ENCODE measurements at places on chromosomes 5 and 9. TPM values are rescaled to one million over a fixed set of nuclear protein-coding genes. Genes with fewer than 3 reads are reported as not detected.

GRCh38 chr9:94649100-94649819, 9.9 kb upstream of the FBP1 start:
- H3K36me3 ChIP-seq, result no peaks in the 10 kb centered on the region
- H3K27me3 ChIP-seq, result no peaks in the 10 kb centered on the region
- DNase-seq, result no peak
- H3K4me1 ChIP-seq, result no peaks in the 10 kb centered on the region
- H3K27ac ChIP-seq, result no peak overlapping the region

GRCh38 chr9:101966691-101967090, 228.2 kb upstream of the GRIN3A start:
- no peaks in the 10 kb centered on the region for H3K4me1 ChIP-seq
- H3K27me3 ChIP-seq, result no peaks in the 10 kb centered on the region
- H3K4me3 ChIP-seq, result no peak overlapping the region

DNA sequence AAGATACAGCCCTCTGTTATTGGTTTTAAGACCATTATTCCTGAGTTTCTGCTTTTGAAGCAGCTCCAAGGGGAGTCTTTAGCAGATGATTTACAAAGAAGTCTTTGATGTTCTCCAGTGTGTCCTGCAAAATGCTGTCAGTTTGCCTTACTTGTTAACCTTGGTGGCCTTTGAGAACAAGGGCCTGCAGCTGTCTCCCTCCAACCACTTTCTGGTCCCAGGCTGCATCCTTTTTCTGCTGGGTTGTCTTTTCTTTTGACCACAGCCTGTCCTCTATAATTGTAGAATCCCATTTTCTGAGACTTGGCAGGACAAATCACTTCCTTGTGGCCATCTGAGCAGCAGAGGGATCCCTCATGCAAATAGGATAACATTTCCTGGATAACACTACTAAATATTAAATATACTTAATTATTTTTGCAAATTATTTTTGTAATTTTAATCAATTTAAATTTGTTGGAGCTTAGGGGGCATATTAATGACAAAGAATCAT, 281.4 kb downstream of the DMRT2 start:
- no peaks in the 10 kb centered on the region for H3K4me1 ChIP-seq
- no peaks in the 10 kb centered on the region for H3K36me3 ChIP-seq
- no peak overlapping the region for H3K4me3 ChIP-seq

- no peak overlapping the region for H3K27ac ChIP-seq
- H3K4me1 ChIP-seq, result peaks cover 4% of the 10 kb centered on the region
- H3K27me3 ChIP-seq, result no peaks in the 10 kb centered on the region
Measured at GRCh38 chr9:98129451-98129881, 10.4 kb upstream of the TRIM14 start.

GRCh38 chr5:132928062-132928407, 35.4 kb downstream of the AFF4 start:
- H3K36me3 ChIP-seq, result peaks cover 55% of the 10 kb centered on the region
- DNase-seq, result no peak
- H3K4me1 ChIP-seq, result no peaks in the 10 kb centered on the region
- H3K27me3 ChIP-seq, result no peaks in the 10 kb centered on the region
- no peak overlapping the region for H3K27ac ChIP-seq

DNA sequence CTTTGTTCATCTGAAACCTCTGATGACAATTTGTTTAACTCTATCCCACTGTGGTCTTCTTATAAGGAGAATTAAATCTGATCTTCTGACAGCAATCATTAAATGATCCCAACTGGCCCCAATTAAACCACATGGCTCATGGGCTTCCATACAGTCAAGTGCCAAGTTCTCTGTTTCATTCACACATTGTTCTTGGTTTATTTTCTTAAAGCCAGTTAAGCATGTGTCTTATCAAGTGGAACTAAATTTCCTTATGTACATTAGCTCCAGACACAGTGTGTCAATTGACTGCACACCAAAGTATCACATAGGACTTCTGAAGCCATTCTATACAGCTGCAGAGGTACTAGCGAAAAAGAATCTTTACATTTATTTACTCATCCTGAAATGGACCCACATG, 51.2 kb downstream of the MEF2C start:
- no peaks in the 10 kb centered on the region for H3K36me3 ChIP-seq
- peaks cover 3% of the 10 kb centered on the region for H3K4me1 ChIP-seq

DNA sequence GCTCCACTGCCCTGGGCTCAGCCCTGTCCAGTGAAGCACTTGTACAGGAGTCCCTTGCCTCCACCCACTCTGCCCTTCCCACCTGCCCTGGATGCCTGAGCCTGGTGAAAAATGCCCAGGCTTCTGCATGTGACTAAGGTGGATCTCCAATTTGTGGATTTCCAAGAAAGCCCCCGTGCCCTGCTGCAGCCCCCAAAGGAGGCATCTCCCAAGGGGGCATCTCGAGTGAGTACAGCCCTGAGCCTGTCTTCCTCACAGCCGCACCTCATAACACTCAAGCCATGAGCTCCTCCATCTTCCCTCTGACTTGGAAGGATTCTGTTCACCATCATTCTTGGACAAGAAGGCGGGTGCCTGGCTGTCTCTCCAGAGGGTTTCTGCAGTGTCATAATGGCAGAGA, 158.0 kb upstream of the PPP1R26 start:
- no peak overlapping the region for H3K4me3 ChIP-seq
- no peak for DNase-seq
- H3K27me3 ChIP-seq, result no peaks in the 10 kb centered on the region
- H3K4me1 ChIP-seq, result no peaks in the 10 kb centered on the region
- H3K36me3 ChIP-seq, result no peaks in the 10 kb centered on the region

DNA sequence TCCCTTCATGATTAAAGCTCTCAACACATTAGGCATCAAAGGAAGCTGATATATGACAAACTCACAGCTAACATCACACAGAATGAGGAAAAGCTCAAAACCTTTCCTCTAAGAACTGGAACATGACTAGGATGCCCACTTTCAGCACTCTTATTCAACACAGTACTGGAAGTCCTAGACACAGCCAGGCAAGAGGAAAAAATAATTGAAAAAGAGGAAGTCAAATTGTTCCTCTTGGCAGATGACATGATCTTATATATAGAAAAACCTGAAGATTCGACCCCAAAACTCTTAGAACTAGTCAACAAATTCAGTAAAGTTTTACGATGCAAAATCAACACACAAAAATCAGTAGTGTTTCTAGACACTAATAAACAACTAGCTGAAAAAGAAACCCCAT, 144.3 kb upstream of the NREP start:
- no peak overlapping the region for H3K27ac ChIP-seq
- H3K36me3 ChIP-seq, result no peaks in the 10 kb centered on the region
- H3K4me3 ChIP-seq, result no peak overlapping the region
- DNase-seq, result no peak

DNA sequence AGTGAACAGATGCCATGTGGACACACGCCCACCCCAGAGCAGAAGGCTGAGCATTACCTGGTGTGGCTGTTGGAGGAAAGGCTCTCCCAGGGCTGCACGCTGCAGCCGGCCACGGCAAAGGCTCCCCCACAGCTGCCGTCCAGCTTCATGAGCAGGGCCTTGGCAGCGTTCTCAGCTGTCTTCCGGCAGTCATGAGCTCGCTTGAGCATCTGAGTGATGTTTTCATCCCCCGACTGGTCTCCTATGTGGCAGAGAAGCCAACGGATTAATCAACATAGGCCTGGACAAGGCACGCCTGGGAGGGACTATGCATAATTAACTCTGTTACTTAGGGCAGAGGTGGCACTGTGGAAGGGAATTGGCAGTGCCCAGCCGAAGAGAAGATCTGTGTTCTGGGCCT, 87.3 kb downstream of the DCP2 start:
- DNase-seq, result no peak
- peaks cover 36% of the 10 kb centered on the region for H3K4me1 ChIP-seq
- no peak overlapping the region for H3K27ac ChIP-seq
- no peaks in the 10 kb centered on the region for H3K27me3 ChIP-seq
- H3K4me3 ChIP-seq, result no peak overlapping the region
- H3K36me3 ChIP-seq, result no peaks in the 10 kb centered on the region

DNA sequence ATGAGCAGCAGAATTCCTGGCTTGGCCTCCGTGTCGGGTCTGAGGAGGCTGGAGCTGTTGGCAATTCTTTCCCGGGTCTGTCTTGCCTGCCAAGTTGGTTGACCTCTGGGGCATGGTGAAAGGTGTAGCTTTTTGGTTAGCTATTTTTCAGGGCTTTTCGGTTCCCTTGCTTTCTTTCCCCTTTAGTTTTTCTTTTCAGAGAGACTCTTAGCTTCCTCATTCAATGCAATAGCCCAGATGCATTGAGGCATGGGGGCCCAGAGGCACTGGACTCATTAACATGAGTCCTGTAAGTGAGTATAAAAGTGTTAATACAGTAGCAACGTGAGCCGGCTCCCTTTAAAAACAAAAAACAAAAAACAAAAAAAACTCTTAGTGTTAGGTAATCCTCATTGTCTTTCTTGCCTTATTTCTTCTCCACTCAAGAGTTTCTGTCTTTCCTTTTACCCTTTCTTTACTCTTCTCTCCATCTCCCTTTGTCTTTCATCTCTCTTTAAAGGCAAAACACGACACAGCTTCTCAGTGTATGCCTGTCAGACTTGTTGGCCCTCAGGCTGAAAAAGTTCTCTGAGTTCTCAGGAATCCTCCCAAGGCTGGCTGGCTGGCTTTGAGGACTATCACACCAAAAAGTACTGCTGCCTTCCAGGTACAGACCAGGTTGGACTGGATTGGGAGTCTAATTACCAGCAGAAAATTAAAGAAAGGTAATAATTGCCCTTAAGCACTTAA, 289.9 kb upstream of the TUT7 start:
- no peaks in the 10 kb centered on the region for H3K27me3 ChIP-seq
- no peaks in the 10 kb centered on the region for H3K36me3 ChIP-seq
- no peak overlapping the region for H3K27ac ChIP-seq
- H3K4me3 ChIP-seq, result no peak overlapping the region

DNA sequence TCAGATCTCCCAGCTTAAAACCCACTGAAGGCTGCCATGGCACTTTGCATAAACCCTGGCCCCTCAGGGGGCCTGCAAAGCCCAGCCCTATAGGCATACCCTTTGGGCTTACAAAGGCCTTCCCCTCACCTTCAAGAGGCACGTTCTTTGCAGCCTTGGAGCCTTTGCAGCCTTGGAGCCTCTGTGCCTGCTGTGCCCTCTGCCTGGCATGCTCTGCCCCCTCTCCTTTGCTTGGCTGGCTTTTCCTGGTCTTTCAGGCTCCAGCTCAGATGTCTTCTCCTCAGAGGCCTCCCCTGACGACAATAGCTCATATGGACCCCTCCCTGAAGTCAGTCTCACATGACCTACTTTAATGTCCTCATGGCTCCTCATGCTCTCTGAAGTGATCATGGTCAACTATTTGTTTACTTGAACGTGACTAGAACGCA, 60.3 kb downstream of the CXXC5 start:
- peaks cover 57% of the 10 kb centered on the region for H3K4me1 ChIP-seq
- no peaks in the 10 kb centered on the region for H3K36me3 ChIP-seq
- peak overlapping the region; percentile 95 for H3K27ac ChIP-seq
- no peaks in the 10 kb centered on the region for H3K27me3 ChIP-seq

DNA sequence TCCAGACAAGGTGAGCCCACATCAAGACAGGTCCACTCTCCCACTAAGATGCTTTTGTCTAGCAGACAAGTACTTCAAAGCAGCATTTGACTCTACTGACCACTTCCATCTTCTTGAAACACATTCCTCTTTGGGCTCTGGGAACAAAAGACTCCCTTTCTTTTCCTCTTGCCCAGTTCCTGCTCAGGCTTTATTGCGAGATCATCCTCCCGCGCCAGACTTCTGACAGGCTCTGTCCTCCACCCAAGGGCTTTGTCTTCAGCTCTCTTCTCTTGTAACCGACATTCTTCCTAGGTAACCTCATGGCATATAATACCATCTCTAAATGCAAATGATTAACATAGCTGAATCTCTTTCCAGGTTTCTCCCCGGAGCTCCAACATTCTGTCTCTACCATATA, 85.8 kb downstream of the NUDT12 start:
- H3K27me3 ChIP-seq, result no peaks in the 10 kb centered on the region
- H3K4me3 ChIP-seq, result no peak overlapping the region
- no peaks in the 10 kb centered on the region for H3K36me3 ChIP-seq
- no peak overlapping the region for H3K27ac ChIP-seq
- H3K4me1 ChIP-seq, result no peaks in the 10 kb centered on the region

The CNOT6 gene
- polyA plus RNA-seq, result 14.2 TPM

The CDKN2B-AS1 gene
- 1.2 TPM for polyA plus RNA-seq

The PNPLA7 gene
- 11.5 TPM for polyA plus RNA-seq

The KLHL3 gene
- polyA plus RNA-seq, result 5.0 TPM

The MAML1 gene
- polyA plus RNA-seq, result 13.3 TPM

The CD72 gene
- 23.6 TPM for polyA plus RNA-seq

The PLPP7 gene
- 0.96 TPM for polyA plus RNA-seq

The ZFP2 gene
- polyA plus RNA-seq, result 2.5 TPM

The FYB1 gene
- polyA plus RNA-seq, result 52.9 TPM

The LHX6 gene
- polyA plus RNA-seq, result 1.1 TPM

The INSL6 gene
- polyA plus RNA-seq, result not detected

The IFNA13 gene
- 0.02 TPM for polyA plus RNA-seq

The TMEM215 gene
- polyA plus RNA-seq, result 0.02 TPM
